Breast epithelium (tissue), 4 donors: ENCODE measurements at places on chromosomes 1 and 21. TPM values are rescaled to one million over a fixed set of nuclear protein-coding genes. Genes with fewer than 3 reads are reported as not detected.

TNFRSF25 gene
- total RNA-seq, result 13.1 TPM

GRCh38 chr1:224500796-224501195 is 66.2 kb upstream of the WDR26 start:
- no peaks in the 10 kb centered on the region for H3K36me3 ChIP-seq
- H3K4me3 ChIP-seq, result no peak overlapping the region
- no peak for DNase-seq
- no peaks in the 10 kb centered on the region for H3K27me3 ChIP-seq

GRCh38 chr1:220796530-220796929 is 9.8 kb downstream of the MTARC1 start:
- H3K27me3 ChIP-seq, result no peaks in the 10 kb centered on the region
- no peaks in the 10 kb centered on the region for H3K36me3 ChIP-seq
- DNase-seq, result no peak

- no peaks in the 10 kb centered on the region for H3K27me3 ChIP-seq
- no peaks in the 10 kb centered on the region for H3K36me3 ChIP-seq
- peak overlapping the region; percentile 81 for H3K4me3 ChIP-seq
- no peaks in the 10 kb centered on the region for H3K4me1 ChIP-seq
- no peak for DNase-seq
These were observed 1.1 kb upstream of the COQ8A start for GRCh38 chr1:226938903-226939437.

- no peak for DNase-seq
- H3K27ac ChIP-seq, result no peak overlapping the region
- no peaks in the 10 kb centered on the region for H3K27me3 ChIP-seq
- no peaks in the 10 kb centered on the region for H3K4me1 ChIP-seq
- H3K4me3 ChIP-seq, result no peak overlapping the region
- H3K36me3 ChIP-seq, result no peaks in the 10 kb centered on the region
These were observed 3.6 kb downstream of the NUP210L start for GRCh38 chr1:154151311-154151710.

- no peak overlapping the region for H3K27ac ChIP-seq
- no peak overlapping the region for H3K4me3 ChIP-seq
- no peaks in the 10 kb centered on the region for H3K36me3 ChIP-seq
These were observed 35.0 kb downstream of the ZYG11A start for GRCh38 chr1:52877554-52877953.

- no peaks in the 10 kb centered on the region for H3K4me1 ChIP-seq
- H3K27me3 ChIP-seq, result no peaks in the 10 kb centered on the region
- no peak for DNase-seq
- no peak overlapping the region for H3K27ac ChIP-seq
- no peak overlapping the region for H3K4me3 ChIP-seq
These were observed 75.9 kb downstream of the LRRC8C start for GRCh38 chr1:89708751-89709375.

- H3K36me3 ChIP-seq, result no peaks in the 10 kb centered on the region
- no peak for DNase-seq
- H3K27me3 ChIP-seq, result no peaks in the 10 kb centered on the region
These were observed 100.8 kb downstream of the KCNK1 start for GRCh38 chr1:233714631-233715217.
